Stimulated activated CD8-positive, alpha-beta memory T cell treated with anti-CD3 and anti-CD28 coated beads, Interleukin-2, amount 100 ng/mL, for 1 hour (primary cell): ENCODE measurements at places on chromosomes 5 and 9.

DNA sequence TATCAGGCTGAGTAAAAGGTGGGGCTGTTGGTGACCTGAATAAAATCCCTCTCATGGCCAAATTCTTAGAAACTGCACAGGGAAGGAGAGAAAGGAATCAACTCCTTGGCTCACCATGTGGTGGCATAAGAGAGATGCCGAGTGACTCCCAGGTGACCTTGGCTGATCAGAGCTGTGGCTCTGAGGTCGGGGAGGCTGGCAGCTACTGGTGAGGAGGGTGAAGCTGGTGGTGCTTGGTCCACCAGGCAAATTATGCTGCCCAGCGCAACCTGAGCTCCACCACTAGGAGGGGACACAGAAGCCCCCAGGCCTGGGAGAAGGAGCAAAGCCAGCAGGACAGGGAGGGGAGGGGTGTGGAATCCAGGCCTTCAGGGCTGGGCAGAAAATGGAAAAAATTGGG, 111.2 kb upstream of the IL12B start:
- no peak for DNase-seq

GRCh38 chr5:83357621-83358231, 113.8 kb upstream of the VCAN start:
- no peak for DNase-seq

GRCh38 chr5:124725040-124725434, 21.4 kb downstream of the ZNF608 start:
- DNase-seq: no peak

GRCh38 chr9:105333076-105333475, 88.6 kb downstream of the SLC44A1 start:
- no peak for DNase-seq

DNA sequence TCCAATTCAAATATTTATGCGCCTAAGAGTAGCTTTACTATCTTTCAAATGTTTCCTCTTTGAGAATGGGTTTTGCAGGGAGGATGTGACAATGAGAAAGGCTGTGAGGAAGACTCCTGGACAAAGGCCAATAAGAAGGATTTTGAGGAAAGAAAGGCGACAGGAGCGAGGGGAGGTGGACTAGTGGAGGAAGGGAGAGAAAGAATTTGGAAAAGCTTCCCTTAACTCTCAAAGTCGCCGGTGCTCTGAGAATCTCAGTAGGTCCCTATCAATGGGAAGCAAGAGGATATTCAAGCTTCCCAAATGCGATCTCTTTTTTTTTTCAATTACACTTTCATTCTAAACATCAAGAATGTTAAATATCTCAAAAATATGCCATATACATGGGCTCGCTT, 2.8 kb upstream of the CDC20B start:
- no peak for DNase-seq

DNA sequence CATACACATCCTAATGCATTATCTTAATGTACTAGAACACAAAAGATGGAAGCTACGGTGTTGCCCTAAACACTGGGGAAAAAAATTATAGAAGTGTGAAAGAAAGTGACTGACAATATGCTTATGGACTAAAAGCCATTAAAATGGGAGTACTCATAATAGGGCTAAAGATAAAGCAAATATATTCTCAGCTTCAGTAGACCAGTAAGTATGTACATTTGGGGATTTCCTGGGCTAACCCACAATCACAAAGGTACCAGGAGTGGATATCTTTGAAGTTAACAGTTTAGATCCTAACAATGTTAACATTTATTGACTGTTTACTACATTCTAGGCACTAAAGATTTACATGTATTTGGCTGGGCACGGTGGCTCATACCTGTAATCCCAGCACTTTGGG, 36.9 kb downstream of the PTGER4 start:
- DNase-seq: no peak

DNA sequence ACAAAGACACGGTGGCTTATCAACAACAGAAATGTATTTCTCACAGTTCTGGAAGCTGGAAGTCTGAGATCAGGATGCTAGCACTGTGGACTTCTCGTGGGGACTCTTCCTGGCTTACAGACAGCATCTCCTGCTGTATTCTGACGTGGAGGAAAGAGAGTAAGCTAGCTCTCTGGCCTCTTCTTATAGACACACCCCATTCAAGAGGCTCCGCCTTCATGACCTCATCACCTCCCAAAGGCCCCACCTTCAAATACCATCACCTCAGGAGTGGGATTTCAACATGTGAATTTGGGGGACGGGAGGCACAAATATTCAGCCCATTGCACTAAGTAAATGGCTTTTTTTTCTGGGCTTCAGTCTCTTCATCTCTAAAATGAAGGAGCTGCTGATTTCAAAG, 27.6 kb downstream of the KCNMB1 start:
- no peak for DNase-seq
